HTR-8/SVneo (cell line): ENCODE measurements at places on chromosomes 7 and 10.
A peak's percentile ranks its signal among the peaks of the same experiment; 100 is the strongest.

DNA sequence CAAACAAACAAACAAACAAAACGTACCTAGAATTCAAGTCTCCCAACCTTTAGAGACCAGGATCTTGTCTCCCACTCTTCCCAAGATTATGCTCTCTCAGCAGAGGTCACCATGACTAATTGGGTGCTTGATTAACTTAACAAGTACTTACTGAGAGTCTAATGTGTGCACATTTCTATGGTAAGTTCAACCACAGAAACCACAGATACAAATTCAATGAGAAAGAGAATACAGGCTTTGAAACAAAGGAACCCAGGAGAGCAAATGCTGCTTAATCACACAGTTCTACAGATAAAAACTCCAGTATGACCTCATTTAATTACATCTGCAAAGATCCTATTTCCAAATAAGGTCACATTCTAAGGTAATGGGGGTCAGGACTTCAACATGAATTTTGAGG, 142.8 kb downstream of the DNAJC1 start:
- no peak for DNase-seq

DNA sequence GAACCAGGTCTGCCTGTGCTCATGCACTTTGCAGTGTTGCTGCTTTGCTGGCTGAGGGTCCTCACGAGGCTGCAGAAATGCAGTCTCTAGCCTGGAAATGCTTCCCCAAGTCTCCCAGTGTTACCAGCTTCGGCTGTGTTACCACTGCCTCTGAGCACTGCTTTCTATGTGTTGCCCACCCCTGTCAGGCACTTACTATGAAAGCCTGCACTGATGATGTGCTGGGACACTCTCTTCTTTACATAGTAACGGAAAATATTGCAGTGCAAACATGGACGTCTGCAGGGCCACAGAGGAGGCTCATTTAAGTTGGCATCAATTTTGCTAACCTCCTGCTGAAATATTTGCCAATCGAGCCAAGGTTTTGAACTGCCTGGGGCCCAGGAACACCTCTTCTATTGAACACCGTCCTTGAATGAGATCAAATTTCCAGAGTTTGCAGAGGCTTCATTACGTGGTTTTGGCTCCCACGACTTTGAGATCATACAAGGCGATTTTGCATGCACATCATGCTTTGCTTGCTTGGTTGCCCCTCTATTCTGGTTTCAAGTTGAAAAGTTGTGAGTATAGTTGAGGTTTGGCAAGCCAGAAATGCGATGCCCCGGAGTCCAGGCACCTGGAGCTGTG, 404.7 kb upstream of the PODXL start:
- DNase-seq = no peak

GRCh38 chr10:7123774-7124173, 287.1 kb downstream of the SFMBT2 start:
- DNase-seq = no peak

- DNase-seq = no peak
Measured at GRCh38 chr10:13698217-13698616, 111.5 kb downstream of the PRPF18 start.

DNA sequence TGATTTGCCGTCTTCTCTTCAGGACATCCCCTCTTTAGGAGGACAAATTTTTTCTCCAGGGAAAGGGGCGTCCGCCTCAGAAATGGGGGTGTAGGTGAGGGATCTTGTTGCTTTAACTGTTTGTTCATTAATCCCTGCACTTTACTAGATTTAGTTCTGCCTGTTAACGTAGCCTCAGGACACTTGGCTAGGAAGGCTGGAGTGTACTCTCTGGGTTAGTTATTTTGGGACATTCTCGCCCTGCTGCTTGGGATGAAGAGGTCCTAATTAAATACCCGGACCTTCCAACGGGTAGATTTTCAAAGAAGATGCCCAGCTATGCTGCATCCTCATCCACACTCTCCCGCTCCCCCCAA, 552 bp upstream of the ZNF365 start:
- DNase-seq = no peak

GRCh38 chr10:62669341-62669740, 135.2 kb upstream of the ADO start:
- DNase-seq = no peak

DNA sequence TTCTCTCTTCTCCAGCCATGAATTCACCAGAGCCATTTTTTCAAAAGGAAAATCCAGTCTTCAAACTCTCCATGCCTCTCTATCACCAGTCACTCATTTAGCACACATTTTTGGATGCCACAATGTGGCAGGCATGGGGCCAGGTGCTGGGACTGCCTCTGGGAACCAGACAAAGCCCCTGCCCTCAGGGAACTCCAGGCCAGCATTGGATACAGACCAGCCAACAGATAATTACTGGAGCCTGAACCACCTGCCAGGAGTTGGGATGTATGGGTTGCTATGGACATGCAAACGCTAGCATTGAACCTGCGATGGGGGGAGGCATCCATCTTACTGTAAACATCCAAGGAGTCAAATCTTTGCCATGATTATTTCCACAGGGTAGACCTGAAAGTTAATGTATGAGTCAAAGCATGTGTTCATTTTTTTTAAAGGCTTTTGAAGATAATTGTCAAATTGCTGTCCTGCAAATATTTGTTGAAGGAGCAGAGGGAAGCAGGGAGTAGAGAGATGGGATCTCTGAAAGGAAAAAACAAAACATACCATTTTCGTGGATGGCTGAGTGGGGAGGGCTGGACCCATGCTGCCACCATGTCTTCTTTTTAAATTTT, 43.2 kb downstream of the SRRM3 start:
- DNase-seq = no peak

- DNase-seq = no peak
Measured at GRCh38 chr10:99799613-99800012, 17.2 kb downstream of the ABCC2 start.

- DNase-seq = peak; percentile 7
Measured at GRCh38 chr7:92448205-92448747, 994 bp downstream of the GATAD1 start.

- no peak for DNase-seq
Measured at GRCh38 chr7:139481364-139481763, 2.1 kb downstream of the KLRG2 start.

DNA sequence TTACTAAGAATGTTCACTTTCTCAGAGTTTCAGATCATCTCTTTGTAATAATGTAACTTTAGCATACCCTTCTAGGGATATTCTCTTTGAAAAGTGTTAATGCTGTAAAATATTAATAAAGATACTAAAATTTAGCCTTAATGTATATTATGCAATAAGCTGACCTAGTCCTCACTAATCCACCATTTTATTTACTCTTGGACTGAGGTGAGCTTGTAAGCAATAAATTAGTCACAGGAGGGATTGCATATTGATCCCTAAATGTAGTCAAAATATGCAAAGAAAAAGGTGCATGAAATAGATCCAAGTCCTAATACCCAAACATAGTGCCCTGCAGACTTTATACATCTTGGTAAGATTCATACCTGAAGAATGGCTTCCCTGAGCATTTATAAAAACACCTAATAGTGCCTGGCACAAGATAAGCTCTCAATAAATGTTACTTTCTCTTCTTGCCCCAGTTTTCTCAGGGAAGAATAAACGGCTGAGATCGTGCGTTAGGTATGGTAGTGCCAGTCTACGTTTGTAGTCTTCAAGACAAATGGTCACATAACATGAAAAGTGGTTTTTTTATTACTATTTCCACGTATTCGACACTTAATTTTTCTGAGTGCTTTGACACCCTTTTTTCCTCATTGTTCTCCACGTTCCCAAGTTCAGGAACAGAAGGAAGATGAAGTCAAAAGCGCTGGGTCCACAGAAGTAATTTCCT, 14.3 kb downstream of the INSIG1 start:
- no peak for DNase-seq

GRCh38 chr10:12800302-12800701, 201.2 kb downstream of the CCDC3 start:
- DNase-seq = no peak

DNA sequence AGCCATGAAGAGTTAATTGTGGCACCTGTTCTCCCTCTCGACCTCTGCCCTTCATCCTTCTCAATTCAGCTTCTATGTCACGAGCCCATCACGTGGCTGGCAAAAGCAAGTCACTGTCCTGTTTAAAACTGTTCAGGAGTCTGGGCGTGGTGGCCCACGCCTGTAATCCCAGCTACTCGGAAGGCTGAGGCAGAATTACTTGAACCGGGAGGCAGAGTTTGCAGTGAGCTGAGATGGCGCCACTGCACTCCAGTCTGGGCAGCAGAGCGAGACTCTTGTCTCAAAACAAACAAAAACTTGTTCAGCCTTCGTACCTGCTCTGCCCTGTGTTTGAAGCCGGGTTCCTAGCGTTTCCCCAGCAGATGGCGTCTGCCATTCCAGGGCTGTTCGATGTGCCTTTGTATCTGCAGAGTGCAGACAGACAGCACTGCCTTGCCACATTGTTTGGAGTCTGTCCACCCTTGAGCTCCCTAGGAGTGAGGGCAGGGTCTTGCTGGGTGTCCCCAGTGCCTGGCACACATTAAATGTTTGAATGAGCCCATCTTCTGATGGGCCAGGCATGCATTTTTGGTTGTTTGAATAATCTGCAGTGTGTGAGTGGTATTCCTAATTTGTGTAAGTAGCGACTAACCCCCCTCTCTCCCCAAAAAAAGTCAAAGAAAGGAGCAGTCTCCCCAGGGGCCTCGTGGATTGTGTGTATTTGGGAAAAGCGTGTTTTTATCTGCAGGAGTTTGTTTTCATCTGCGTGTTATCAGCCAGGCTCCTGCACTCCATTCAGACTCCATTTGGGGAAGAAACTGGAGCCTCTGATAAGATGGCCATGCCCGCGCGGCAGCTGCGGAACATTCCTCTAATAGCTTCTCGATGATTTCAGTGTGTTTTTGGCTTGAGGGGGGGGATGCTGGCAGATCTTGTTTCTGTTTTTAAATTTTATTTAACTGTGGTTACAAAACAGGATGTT, 61.2 kb downstream of the DNAJB6 start:
- DNase-seq = no peak

- DNase-seq = no peak
Measured at GRCh38 chr7:5750031-5750653, 31.3 kb downstream of the RNF216 start.

GRCh38 chr10:11910102-11910501, 86.9 kb downstream of the PROSER2 start:
- DNase-seq = no peak

DNA sequence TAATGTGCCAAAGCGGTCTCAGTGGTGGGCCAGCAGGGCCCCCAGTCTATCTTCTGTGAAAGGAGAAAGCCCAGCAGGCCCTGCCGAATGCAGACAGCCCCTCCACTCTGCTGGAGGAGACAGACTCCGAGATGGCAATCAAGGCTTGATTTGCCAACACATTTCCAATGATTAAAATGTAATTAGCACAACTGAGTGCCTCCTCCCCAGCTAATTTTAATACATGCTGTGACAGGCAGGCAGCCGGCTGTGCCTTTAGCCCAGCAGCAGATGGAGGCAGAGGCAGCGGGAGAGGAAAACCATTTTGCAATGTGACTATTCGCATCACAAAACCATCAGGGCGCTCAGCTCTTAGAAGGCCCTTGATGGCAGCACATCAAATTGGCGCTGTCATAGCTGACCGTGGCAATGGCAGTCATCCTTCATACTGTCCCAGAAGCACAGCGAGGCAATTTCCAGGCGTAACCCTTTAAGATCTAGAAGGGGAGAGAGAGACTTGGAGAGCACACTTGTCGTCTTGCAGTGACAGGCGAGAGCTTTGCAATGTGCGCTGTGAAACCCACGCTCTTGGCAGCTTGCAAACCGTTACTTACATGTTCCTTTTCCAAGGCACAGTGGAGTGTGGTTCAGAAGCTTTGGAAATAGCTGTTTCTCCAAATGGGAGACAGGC, 714.8 kb upstream of the GALNT17 start:
- DNase-seq = no peak

GRCh38 chr10:108465871-108466641, 1301.5 kb upstream of the SORCS1 start:
- DNase-seq = no peak

DNA sequence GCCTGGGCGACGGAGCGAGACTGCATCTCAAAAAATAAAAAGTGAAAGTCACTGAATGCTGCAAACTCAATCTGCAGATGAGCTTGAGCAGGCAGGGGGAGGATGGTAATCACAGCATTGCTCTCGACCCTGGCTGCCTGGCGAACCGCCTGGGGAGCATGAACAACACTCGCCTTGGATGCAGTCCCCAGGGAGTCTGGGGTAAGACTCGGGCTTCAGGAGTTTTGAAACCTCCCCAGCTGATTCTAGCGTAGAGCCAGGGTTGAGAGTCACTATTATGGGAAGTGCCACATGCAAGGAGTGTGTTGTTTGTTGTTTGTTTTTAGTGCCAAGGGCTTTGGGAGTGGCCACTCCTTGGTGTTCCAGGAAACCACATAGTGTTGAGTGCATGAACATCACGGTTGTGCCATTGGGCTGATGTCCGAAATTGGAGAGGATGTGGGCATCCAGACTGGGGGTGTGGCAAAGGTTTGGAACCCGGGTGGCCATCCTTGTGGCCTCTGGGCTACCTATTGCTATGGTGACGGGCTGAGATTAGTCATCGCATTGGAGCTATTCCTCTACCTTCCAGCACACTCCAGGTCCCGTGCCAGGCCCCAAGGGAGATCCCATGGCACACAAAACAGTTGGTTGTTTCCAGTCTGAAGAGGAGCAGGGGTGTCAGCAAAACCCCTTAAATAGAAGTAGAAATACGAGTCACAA, 92.6 kb downstream of the RGS10 start:
- no peak for DNase-seq

DNA sequence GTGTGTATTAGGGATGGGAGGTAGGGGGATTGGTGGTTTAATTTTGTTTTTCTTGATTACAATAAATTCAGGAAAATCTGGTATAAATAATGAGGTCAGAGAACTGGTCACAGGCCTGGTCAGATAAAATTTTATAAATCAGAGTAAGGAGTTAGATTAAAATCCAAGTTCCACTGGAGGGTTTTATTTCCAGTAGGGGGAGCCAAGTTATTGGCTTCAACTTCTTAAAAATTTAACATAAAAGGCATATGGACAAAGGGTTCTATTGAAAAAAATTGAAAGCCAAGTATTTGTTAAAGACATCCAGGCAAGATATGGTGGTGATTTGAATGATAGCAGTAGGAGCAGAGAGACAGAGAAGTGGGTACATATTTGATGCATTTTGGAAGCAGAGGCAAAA, 763.3 kb downstream of the SORCS1 start:
- DNase-seq = no peak

- DNase-seq = no peak
Measured at GRCh38 chr10:878895-879294, 52.6 kb downstream of the LARP4B start.

GRCh38 chr10:20110125-20111100, 294.2 kb downstream of the PLXDC2 start:
- DNase-seq = no peak

DNA sequence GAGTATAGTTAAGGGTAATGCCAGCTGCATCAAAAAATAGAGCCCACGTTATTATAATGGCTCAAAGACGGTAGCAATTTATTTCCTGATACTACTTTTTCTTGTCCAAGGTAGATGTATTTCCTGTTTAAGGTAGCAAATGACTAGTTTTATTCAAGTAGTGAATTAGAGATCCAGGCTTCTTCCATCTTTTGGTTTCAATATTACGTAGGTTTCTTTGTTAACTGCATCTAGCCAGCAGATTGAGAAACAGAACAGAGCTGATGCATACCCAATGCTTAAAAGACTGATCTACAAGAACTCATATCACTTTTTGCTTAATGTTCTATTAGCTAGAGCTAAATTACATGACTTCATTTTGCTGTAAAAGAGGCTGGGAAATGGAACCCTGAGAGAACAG, 992.1 kb downstream of the NRG3 start:
- no peak for DNase-seq

GRCh38 chr7:19928247-19928646, 154.8 kb upstream of the TMEM196 start:
- no peak for DNase-seq

- no peak for DNase-seq
Measured at GRCh38 chr10:101375076-101375475, 21.1 kb downstream of the BTRC start.

- DNase-seq = no peak
Measured at GRCh38 chr10:121904888-121905287, 22.9 kb downstream of the ATE1 start.
